ENCODE measurements at places on chromosomes 4 and X. TPM values are rescaled to one million over a fixed set of nuclear protein-coding genes. Genes with fewer than 3 reads are reported as not detected.

DNA sequence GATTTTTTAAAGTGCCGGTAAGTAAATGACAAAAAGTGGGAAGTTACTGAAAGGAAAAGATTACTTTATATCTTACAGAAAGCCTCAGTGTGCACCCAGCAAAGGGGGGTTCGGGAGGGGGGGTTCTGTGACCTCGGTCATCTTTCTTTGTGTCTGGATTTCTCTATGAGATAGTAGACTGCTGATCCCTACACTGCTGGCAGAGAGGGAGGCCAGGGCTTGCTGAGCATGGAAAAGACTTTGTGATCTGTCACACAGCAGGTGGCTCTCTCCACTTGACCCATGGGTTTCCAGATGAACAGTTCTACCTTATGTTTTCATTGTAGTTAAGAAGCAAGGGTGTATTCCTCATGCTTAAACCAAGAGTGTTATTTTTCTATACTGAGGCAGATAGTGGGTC lies 475.6 kb downstream of the PCDH10 start:
- peak; percentile 9 for DNase-seq

DNA sequence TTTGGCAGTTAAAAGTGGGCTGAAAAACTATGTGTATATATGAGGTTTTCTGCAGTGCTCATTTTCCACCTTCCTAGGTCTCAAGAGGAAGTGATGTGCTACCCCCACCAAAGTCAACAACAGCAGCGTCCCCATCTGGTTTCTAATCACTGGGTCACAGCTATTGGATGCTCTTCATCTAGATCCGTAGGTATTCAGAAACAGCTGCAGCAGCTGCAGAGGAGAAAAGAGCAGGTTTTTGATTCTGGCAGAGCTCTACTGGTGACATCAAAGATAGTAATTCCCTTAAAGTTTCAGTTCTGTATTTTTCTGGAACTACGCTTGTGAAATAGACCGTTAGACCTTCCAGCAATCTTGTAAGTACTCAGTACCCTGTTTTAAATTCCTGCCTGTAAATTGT lies 5.8 kb upstream of the GUCY2F start:
- DNase-seq = no peak

GRCh38 chrX:119337201-119337600 lies 61.9 kb upstream of the SLC25A43 start:
- no peak for DNase-seq

DNA sequence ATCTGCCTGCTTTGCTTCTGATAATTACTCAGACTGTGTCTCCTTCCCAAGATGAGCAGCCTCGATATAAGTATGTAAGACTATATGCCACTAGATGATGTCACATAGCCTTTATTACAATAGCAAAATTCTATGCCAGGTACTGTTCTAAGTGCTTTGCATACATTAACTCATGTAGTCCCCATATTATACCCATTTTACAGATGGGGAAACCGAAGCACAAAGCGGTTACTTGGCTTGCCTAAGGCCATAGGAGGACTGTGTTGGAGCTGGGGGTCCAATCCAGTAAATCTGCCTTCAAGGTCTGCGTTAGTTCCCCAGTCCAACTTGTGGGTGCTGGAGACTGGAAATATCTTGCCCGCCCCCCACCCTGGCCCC lies 826 bp upstream of the SCML1 start:
- no peak for DNase-seq

DNA sequence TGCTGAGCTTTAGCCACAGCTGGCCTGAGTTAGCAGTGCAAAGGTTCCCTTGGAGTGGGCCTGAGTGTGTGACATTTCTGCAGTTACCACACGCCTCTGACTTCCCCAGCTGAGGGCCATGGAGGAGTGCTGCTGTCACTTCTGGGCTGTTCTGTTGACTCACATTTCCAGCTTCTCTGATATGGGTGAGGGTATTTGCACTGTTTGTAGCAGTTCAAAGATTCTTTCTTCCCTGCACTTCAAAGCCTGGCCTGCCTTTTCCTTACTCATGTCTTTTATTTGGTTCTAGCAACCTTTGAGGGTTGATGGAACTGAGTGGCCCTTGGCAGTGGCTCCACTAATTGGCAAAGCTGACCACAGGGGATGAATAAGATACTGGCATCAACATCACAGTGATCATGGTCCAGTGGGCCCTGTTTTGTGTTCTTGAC lies 26.4 kb upstream of the SCML1 start:
- no peak for DNase-seq

ASMT gene
- not detected for total RNA-seq

DNA sequence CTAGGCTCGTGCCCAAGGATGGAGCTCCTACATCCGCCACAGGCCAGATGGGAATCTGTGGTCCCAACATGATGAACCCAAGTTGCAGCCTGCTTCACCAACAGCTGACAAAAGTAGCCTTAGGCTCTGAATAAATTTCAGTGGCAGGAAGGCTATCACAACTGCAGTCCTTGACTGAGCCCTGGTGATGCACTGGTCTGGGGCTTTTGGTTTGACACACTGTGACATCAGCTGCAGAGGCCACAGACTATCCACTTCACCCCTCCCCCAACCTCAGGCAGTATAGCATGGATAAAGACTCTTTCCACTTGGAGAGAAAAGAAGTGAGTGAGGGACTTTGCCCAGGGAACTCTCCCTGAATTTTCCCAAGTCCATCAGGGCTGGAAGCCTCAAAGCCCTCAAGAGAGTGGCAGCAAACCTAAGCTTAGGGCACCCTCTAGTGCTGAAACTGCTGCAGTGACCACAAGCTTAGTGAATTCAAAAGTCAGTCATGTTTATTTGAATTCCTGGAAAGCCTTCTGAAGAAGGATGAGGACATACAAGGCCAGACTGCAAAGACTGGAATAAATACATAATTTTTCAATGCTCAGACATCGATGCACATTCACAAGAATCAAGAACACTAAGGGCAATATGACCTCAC lies 135.0 kb upstream of the TENT5D start:
- no peak for DNase-seq

DNA sequence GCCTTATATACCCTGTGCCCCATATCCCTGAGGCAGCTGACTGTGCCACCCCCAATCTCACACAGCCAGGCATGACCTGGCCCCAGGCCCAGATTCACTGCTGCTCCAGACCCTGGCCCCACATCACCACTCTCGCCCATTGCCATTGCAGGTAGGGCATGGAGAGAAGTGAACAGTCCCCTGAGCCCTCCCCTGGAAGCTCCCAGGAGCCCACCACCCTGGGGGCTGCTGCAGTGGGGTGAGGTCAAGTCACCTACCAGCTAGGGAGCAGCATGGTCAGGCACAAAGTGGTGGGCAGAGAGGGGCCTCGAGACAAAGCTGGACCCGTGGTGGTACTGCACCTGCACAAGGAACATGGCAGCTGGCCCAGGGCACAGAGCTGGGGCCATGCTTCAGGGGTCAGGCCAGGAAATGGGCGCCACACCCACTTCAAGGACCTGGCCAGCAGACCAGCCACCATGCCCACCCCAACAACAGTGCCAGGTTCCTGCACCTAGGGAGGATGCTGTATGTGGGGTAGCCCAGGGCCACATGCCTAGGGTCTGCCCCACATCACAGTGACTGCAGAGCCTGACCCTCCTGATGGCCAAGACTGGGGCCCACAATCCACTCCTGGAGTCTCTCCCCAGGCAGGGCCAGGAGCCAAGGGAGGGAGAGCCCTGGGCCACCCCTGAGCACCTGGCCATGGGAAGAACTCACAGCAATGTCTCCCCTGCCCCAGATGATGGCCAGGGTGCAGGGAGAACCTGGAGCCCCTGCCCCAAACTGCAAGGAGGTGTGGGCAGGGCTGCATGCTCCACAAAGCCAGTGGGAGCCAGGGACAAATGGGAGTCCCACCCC lies 58.5 kb downstream of the COX18 start:
- no peak for DNase-seq

GRCh38 chr4:139603576-139604410 lies 47.8 kb upstream of the SETD7 start:
- DNase-seq = peak; percentile 85

GRCh38 chrX:100358766-100359165 lies 51.3 kb downstream of the PCDH19 start:
- DNase-seq = no peak

GRCh38 chr4:20992002-20992401 lies 291.7 kb downstream of the PACRGL start:
- DNase-seq = no peak

DNA sequence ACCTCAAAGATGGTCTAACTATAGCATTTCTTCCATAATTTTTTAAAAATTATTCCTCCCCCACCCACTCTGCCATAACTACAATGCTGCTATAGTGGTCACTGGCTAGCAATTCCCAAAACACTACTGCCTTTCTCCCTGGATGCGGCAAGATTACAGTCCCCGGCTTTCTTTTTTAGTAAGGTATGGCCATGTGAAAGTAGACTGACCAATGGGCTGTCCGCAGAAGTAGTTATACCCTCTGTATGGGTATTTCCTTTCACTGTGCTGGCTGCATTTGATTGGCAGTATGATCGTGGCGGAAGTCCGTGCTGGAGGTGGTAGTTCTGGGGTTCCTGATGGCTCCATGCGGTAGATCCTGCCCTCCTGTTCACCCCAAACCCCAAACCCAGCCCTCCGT lies 166.0 kb downstream of the FBXO8 start:
- no peak for DNase-seq

ABCG2 gene
- total RNA-seq = 6.4 TPM

GRCh38 chrX:74498924-74499323 lies 77.6 kb downstream of the SLC16A2 start:
- no peak for DNase-seq

GRCh38 chr4:170011921-170012628 lies 14.1 kb downstream of the MFAP3L start:
- no peak for DNase-seq

- peak; percentile 20 for DNase-seq
Observed at GRCh38 chr4:126262665-126263064, 947.9 kb downstream of the FAT4 start.

DNA sequence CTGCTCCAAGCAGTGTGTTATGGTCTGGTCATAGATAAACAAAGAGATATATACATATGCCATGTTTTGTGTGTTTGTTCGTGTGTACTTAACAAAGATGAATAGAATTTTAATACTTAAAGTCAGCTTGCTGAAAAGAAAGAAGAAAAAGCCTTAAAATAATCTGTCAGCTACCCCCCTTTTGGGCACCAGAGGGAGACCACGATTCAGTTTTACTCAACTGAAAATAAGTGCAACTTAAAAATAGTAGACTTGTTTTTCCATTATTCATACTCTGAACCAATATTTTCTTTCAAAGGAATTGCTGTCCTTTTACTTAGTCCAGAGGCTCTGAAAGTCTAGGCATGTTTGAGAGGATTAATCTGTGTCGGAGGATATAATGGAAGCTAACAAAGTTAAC lies 181.7 kb upstream of the AGTR2 start:
- DNase-seq = peak; percentile 18

GRCh38 chrX:104972737-104973136 lies 247.8 kb downstream of the TEX13A start:
- peak; percentile 9 for DNase-seq

GRCh38 chr4:145044341-145044740 lies 53.7 kb downstream of the ANAPC10 start:
- no peak for DNase-seq

DNA sequence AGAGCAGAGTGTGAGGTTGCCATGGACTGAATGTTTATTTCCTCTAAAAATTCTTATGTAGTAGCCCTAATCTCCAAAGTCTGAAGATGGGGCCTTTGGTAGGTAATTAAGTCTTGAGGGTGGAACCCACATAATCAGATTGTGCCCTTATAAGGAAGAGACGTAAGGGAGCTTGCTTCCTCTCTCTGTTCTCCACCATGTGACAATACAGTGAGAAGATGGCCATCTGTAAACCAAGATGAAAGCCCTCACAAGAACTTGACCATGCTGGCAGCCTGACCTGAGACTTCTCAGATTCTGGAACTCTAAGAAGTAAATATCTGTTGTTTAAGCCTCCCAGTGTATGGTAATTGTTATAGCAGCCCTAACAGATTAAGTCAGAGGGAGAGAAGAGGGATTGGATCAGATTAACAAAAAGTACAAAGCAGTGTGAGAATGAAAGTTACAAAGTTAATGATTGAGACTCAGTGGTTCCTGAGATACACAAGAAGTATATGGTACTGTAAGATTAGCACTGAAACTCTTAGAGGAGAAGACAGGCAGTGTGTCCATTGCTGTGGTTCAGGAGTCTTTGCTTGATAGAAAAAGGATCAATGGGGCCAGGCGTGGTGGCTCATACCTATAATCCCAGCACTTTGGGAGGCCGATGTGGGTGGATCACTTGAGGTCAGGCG lies 82.5 kb upstream of the GC start:
- no peak for DNase-seq

- DNase-seq = no peak
Observed at GRCh38 chrX:129798888-129799287, 19.1 kb downstream of the SASH3 start.

SPARCL1 gene
- total RNA-seq = 710 TPM

DCHS2 gene
- total RNA-seq = 9.7 TPM

Measured in stomach (tissue), 19 donors.